ENCODE measurements at places on chromosomes 1 and 21. TPM values are rescaled to one million over a fixed set of nuclear protein-coding genes. Genes with fewer than 3 reads are reported as not detected.

GRCh38 chr1:32220746-32221580, 1.2 kb downstream of the TMEM234 start:
- no peak overlapping the region for H3K27ac ChIP-seq
- peaks cover 45% of the 10 kb centered on the region for H3K36me3 ChIP-seq
- no peak for DNase-seq
- H3K4me1 ChIP-seq, result peaks cover 27% of the 10 kb centered on the region
- no peaks in the 10 kb centered on the region for H3K27me3 ChIP-seq

- peaks cover 21% of the 10 kb centered on the region for H3K4me1 ChIP-seq
- DNase-seq, result no peak
- peaks cover 8% of the 10 kb centered on the region for H3K27me3 ChIP-seq
- no peak overlapping the region for H3K4me3 ChIP-seq
- no peaks in the 10 kb centered on the region for H3K36me3 ChIP-seq
These were observed 40.4 kb upstream of the SYNC start for GRCh38 chr1:32742956-32743355.

The KRTAP21-2 gene
- polyA plus RNA-seq, result not detected

GRCh38 chr21:27498025-27498424, 531.1 kb upstream of the ADAMTS5 start:
- H3K4me3 ChIP-seq, result no peak overlapping the region
- no peaks in the 10 kb centered on the region for H3K4me1 ChIP-seq
- H3K36me3 ChIP-seq, result no peaks in the 10 kb centered on the region
- H3K27me3 ChIP-seq, result no peaks in the 10 kb centered on the region
- H3K27ac ChIP-seq, result no peak overlapping the region

GRCh38 chr1:228308628-228309325, 97.9 kb downstream of the TRIM11 start:
- no peak overlapping the region for H3K27ac ChIP-seq
- no peaks in the 10 kb centered on the region for H3K27me3 ChIP-seq

DNA sequence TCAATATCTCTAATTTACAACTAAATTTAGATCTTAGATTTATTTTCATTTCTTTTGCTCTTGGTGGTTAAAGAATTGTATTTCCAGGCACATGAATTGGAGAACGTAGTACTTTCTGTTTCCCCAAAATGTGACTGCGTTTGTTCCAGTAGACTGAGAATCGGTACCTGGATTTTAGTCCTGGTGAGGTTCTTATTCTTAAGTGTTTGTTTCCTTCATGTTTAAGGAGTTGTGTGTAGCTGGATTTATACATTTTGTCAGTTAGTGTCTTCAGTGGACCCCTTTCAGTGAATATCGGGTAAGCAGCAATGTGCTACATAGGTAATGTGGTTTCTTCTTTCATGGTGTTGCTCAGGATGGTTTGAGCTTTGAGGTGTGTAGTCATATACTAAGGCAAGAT, 6.8 kb downstream of the MIER1 start:
- H3K27me3 ChIP-seq, result no peaks in the 10 kb centered on the region
- no peak overlapping the region for H3K27ac ChIP-seq
- DNase-seq, result no peak
- no peaks in the 10 kb centered on the region for H3K4me1 ChIP-seq
- H3K4me3 ChIP-seq, result peak overlapping the region; percentile 91

- H3K27ac ChIP-seq, result no peak overlapping the region
- DNase-seq, result no peak
- H3K4me1 ChIP-seq, result no peaks in the 10 kb centered on the region
- no peaks in the 10 kb centered on the region for H3K36me3 ChIP-seq
These were observed 14.5 kb downstream of the VAV3 start for GRCh38 chr1:107950464-107950863.

- no peak for DNase-seq
- peaks cover 8% of the 10 kb centered on the region for H3K4me1 ChIP-seq
- no peak overlapping the region for H3K27ac ChIP-seq
These were observed 4.5 kb upstream of the IL10RB start for GRCh38 chr21:33261635-33262034.

DNA sequence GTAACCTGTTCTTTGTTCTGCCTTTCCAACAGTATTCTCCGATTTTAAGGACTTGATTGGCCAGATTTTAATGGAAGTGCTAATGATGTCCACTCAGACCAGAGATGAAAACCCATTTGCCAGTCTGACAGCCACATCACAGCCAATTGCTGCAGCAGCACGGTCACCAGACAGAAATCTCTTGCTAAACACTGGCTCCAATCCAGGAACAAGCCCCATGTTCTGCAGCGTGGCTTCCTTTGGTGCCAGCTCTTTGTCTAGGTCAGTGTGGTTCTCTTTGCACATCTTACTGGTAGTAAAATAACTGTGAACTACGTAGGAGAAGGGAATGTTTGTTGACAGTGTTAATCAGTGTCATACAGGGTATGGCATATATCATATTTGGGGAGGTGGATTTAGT, 72.7 kb downstream of the UBE4B start:
- peak; percentile 42 for DNase-seq
- no peak overlapping the region for H3K27ac ChIP-seq
- H3K4me3 ChIP-seq, result no peak overlapping the region
- peaks cover 16% of the 10 kb centered on the region for H3K36me3 ChIP-seq

GRCh38 chr21:42439284-42440186, 35.8 kb downstream of the UBASH3A start:
- DNase-seq, result no peak
- H3K4me3 ChIP-seq, result no peak overlapping the region
- no peaks in the 10 kb centered on the region for H3K4me1 ChIP-seq

The CCDC27 gene
- 0.26 TPM for polyA plus RNA-seq

The PRR9 gene
- not detected for polyA plus RNA-seq

GRCh38 chr1:162276493-162276892, 100.2 kb downstream of the SPATA46 start:
- H3K27me3 ChIP-seq, result no peaks in the 10 kb centered on the region
- DNase-seq, result no peak
- no peak overlapping the region for H3K27ac ChIP-seq

DNA sequence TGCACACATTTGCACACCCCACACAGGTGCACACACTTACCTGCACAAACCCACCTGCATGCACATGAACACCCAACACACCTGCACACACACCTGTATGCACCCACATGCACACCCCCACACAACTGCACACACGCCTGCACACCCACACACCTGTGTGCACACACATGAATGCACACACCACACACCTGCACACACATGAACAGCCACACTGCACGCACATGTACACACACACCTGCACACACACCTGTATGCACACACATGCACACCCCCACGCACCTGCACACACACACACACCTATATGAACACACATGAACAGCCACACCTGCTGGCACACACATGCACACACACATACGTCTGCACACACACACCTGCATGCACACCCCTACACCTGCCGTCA, 17.9 kb upstream of the TTC34 start:
- H3K4me3 ChIP-seq, result no peak overlapping the region
- H3K27me3 ChIP-seq, result no peaks in the 10 kb centered on the region
- H3K4me1 ChIP-seq, result peaks cover 16% of the 10 kb centered on the region
- H3K27ac ChIP-seq, result no peak overlapping the region
- H3K36me3 ChIP-seq, result no peaks in the 10 kb centered on the region

- DNase-seq, result no peak
- no peaks in the 10 kb centered on the region for H3K36me3 ChIP-seq
- no peak overlapping the region for H3K4me3 ChIP-seq
- no peak overlapping the region for H3K27ac ChIP-seq
These were observed 128.4 kb upstream of the NGF start for GRCh38 chr1:115466433-115466832.

The CFAP74 gene
- polyA plus RNA-seq, result 5.0 TPM

DNA sequence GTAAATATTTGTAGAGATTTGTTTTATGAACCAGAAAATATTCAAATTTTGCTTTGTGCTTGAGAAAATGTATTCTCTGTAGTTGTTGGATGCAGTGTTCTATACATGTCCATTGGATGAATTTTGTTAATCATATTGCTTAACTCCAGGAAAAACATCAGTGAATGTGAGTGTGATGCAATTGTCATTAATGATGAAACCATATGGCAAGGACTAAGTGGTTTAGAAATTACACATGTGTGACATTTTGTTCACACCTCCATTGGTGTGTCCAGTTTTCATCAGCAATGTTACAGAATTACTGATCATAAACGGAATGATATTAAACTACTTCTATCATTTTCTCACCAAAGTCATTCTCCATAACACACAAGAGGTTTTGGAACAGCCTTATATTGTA, 151.8 kb upstream of the ST6GALNAC5 start:
- no peak for DNase-seq
- H3K27me3 ChIP-seq, result no peaks in the 10 kb centered on the region
- H3K4me1 ChIP-seq, result no peaks in the 10 kb centered on the region
- H3K27ac ChIP-seq, result no peak overlapping the region

DNA sequence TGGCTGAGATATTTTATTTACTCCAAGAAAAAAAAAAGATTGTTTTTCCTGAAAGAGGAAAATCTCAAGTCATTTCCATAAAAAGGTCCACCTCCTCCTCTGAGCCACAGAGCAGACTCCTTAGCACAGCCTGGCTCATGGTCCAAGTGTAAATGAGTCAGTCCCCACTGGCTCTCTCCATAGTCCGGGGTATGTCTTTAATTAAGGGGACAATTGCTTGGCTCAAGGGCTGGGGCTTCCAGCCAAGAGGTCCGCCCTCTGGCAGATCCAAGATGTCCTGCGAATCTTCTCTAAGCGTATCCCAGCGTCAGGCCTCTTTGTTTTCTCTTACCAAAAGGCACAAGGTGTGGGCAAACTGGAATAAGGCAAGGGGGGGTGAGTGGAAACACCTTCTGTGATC, 33.3 kb downstream of the FOXD2 start:
- H3K4me3 ChIP-seq, result no peak overlapping the region
- peaks cover 8% of the 10 kb centered on the region for H3K4me1 ChIP-seq
- no peaks in the 10 kb centered on the region for H3K36me3 ChIP-seq
- peaks cover under 1% of the 10 kb centered on the region for H3K27me3 ChIP-seq
- no peak overlapping the region for H3K27ac ChIP-seq
- DNase-seq, result no peak

DNA sequence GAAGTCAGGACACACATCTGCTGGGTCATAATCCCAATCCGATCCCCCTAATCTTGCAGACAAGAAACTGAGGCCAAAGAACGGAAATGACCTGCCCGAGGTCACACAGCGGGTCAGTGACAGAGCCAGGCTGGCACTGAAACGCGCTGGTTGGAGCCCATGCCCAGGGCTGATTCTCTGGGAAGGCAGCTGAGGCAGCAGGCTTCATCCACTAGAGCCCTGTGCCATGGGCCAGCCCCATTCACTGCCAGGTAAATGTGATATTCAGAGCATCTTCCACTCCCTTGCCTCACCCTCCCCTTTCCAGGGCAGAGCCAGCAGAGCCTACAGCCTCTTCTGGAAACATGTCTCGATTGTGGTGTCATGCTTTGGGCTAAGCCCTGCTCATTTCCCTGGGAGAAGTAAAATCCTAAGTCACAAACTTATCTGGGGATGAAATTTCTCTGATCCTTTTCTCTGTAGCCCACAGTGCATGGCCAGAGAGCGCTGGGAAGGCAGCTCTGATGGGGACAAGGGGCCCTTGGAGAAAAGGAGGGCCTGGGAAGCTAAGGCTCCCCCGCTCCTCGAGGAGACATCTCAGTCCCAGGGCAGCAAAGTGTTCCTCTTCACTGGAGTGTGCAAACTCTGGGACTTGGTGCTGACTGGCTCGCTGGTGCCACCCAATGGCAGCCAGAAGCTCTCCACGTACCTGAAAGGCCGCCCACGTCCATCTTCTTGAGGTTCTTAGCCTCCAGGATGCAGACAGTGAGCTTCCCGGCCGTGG, 110.4 kb downstream of the SYT2 start:
- no peak overlapping the region for H3K4me3 ChIP-seq
- H3K4me1 ChIP-seq, result no peaks in the 10 kb centered on the region
- H3K27ac ChIP-seq, result no peak overlapping the region
- peaks cover 51% of the 10 kb centered on the region for H3K36me3 ChIP-seq
- H3K27me3 ChIP-seq, result no peaks in the 10 kb centered on the region

The MRPS15 gene
- 57.7 TPM for polyA plus RNA-seq

GRCh38 chr1:45678489-45678888, 7.8 kb downstream of the GPBP1L1 start:
- no peak overlapping the region for H3K27ac ChIP-seq
- H3K27me3 ChIP-seq, result no peaks in the 10 kb centered on the region
- no peaks in the 10 kb centered on the region for H3K36me3 ChIP-seq
- H3K4me1 ChIP-seq, result peaks cover 3% of the 10 kb centered on the region

The CFHR1 gene
- 6.1 TPM for polyA plus RNA-seq

The AMPD1 gene
- not detected for polyA plus RNA-seq

The KIAA0040 gene
- 1.7 TPM for polyA plus RNA-seq

- H3K4me1 ChIP-seq, result no peaks in the 10 kb centered on the region
- H3K36me3 ChIP-seq, result no peaks in the 10 kb centered on the region
- no peak for DNase-seq
- no peak overlapping the region for H3K27ac ChIP-seq
- H3K4me3 ChIP-seq, result no peak overlapping the region
These were observed 464.3 kb upstream of the DEPDC1 start for GRCh38 chr1:68961143-68961542.

- no peak overlapping the region for H3K4me3 ChIP-seq
- H3K36me3 ChIP-seq, result peaks cover 42% of the 10 kb centered on the region
- no peak for DNase-seq
- no peaks in the 10 kb centered on the region for H3K4me1 ChIP-seq
These were observed 35.7 kb upstream of the PWP2 start for GRCh38 chr21:44071359-44072104.

GRCh38 chr1:8423269-8423691, 105.4 kb downstream of the SLC45A1 start:
- no peak for DNase-seq
- no peaks in the 10 kb centered on the region for H3K36me3 ChIP-seq
- H3K27ac ChIP-seq, result peak overlapping the region; percentile 90
- H3K4me1 ChIP-seq, result peaks cover 25% of the 10 kb centered on the region

The ANGPTL3 gene
- polyA plus RNA-seq, result 0.18 TPM

- H3K4me1 ChIP-seq, result no peaks in the 10 kb centered on the region
- H3K27ac ChIP-seq, result no peak overlapping the region
- H3K27me3 ChIP-seq, result no peaks in the 10 kb centered on the region
- DNase-seq, result no peak
- no peak overlapping the region for H3K4me3 ChIP-seq
These were observed 15.2 kb downstream of the HENMT1 start for GRCh38 chr1:108645564-108646184.
